ENCODE measurements at places on chromosomes 11 and 22.

DNA sequence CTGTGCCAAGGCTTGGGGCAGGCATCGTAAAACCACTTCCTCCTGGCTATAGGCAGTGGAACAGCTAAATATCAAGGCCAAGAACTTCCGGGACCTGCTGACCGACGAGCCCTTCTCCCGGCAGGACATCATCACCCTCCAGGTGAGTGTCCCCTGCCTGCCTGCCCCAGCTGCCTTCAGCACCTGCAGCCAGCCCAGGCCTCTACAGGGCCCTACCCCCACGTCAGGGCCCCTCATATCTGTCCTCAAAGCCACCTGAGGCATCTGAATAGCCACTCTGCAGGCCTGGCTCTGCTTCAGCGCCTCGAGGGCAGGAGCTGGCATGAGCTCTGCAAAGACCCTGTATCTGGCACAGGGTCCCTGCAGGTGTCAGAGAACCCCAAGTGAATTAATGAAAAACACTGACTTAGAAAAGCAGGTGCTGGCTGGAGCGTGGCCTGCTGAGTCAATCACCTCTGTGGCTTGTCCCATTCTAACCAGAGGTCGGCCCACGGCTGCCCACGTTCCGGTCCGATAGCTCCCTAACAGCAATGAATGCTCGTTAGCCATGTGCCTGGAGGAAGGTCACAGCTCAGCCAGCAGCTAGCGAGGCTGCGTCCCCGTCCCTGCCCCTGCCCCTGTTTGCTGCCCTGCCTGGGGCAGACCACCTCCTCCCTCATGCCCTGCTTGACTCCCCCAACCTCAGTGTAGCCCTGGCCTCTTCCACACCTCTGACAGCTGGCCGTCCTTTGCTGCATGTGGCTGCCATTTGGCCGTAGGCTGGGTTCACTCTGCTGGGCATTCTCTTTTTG is 16.8 kb downstream of the PPIL2 start:
- no peak for DNase-seq

DNA sequence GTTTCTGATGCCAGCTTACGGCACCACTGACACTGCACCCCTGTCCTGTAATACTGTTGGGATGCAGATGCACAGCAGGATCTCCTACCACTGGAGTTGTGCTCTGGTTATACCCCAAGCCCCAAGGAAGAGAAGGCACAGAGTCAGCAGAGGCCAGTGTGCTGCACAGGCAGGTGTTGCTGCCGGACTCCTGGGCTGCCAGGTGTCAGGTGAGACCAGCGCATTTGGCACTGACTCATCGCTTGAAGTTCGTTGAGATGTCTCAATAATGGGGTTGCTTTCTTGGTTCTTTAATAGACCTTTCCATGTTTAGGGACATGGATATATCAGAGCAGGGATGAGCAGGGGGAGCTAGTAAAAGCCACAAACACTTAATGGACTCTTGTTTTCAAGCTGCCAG is 75.7 kb upstream of the TTC12 start:
- DNase-seq: no peak

GRCh38 chr22:23509571-23510302 is 70.4 kb downstream of the IGLL1 start:
- no peak for DNase-seq

- DNase-seq: no peak
Observed at GRCh38 chr11:119421351-119421750, 1.6 kb downstream of the THY1 start.

- no peak for DNase-seq
Observed at GRCh38 chr11:75867778-75868374, 52.9 kb downstream of the UVRAG start.

- no peak for DNase-seq
Observed at GRCh38 chr11:94793002-94793401, 24.8 kb downstream of the AMOTL1 start.

GRCh38 chr11:70072861-70073755 is 5.0 kb upstream of the ANO1 start:
- no peak for DNase-seq

GRCh38 chr11:106848526-106848925 is 169.8 kb downstream of the GUCY1A2 start:
- DNase-seq: no peak

DNA sequence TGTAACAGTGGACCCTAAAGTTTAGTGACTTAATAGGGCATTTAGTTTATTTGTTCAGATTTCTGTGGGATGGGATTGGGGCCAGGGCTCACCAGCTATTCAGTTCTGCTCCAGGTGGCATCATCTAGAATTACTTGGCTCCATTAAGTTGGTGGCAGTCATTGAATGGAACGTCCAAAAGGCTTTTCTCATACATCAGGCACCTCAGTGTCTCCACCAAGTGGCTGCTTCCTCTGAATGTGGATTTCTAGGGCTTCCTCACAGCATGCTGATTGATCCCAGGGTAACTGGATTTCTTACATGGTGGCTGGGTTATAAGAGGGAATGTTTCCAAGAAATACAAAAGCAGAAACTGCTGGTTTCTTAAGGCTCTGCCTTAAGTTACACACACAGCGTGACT is 34.7 kb downstream of the USP47 start:
- DNase-seq: no peak
